Muscle of arm (tissue), 14 donors: ENCODE measurements at places on chromosomes 12 and 14.

DNA sequence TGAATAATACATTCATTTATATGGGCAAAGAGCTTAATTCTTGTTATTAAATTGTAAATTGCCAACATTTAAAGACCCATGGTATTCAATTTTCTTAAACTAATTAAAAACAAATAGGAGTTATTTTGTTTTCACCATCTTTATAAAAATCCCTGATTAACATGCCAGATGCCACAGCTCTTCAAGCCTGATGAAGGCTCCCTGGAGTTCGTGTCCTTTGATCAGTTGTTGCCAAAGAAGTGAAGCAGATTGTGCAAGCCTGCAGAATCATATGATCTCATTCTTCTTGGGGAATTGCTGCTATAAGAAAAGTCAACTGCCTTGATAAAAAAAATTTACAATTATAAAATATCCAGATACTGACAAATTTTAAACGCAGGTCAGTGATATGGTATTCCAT is 288.3 kb upstream of the PPFIA2 start:
- no peak for DNase-seq

DNA sequence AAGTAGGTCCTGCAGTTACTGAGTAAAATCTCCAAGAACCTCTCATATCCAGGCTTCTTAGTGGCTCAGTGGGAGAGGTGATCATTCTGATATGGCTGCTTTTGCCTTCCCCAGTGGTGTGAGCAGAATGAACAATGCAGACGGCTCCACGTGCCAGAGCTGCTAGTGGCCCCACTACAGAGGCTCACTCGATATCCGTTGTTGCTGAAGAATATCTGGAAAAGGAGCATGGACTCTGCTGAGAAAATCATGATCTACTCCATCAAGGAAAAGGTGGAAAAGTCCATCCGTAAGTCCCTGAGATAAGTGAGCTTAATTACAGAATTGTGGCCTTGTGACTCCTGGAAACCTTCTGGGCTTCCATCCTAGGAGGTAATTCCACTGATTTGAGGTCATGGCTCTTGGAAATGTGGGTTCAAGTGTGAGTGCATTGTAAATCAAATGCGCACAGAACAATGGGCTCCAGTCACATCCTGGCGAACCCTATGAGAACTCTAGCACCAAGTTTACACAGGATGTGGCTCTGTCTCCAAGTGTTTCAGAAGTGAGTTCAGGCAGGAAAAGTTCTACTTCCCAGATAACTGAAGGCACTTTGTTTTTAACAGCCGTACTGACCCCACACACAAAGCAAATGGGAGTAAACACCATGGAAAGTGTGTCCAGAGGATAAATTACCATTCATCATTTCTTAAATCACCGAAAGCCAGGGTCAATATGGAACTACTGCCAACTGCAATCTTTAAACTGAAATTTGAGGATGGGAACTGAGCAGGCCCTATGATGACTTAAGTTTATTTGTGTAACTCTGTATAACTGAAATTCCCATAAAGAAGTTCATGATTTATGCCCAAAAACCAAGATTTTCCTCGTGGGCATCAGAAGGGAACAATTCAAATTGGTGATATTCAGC is 51.4 kb downstream of the PLEKHG7 start:
- DNase-seq: no peak

GRCh38 chr12:76189851-76190250 is 105.4 kb upstream of the NAP1L1 start:
- DNase-seq: no peak

- DNase-seq: no peak
Observed at GRCh38 chr14:102901633-102902032, 20.8 kb upstream of the AMN start.

- DNase-seq: no peak
Observed at GRCh38 chr12:132171293-132171967, 27.2 kb downstream of the NOC4L start.

GRCh38 chr12:120006258-120006975 is 17.4 kb downstream of the BICDL1 start:
- no peak for DNase-seq

DNA sequence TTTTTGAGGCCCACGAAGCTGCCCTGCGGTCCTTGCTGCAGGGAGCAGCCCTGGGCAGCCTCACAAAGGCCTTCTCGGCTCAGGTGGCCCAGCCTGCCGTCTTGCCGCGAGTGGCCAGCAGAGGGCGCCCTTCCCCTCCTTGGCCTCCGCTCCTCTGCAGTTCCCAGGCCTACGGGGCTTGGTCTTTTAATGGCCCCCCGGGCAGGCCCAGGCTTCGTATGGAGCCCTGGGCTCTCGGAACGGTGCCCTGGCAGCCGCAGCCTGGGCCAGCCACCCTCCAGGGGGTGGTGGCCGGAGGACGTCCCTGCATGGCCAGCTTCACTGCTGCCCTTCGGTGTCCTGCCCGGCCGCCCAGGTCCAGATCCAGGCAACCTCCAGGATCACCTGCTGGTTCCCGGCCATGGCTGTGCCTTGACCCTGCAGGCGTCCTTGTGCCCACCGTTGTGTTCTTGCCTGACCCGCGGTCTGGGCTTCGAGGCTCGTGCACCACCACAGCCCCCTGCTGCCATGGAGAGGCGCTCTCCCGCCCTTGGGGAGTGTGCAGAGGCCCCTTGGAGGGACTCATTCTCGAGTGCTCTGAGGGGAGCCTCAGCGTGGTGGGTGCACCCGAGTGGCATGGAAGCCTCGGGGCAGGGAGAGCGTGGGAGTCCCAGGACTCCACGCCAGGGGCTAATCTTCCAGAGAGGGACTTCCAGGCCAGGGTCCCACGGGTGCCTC is 9.4 kb downstream of the ASPG start:
- peak; percentile 46 for DNase-seq

GRCh38 chr12:29722164-29722563 is 61.6 kb downstream of the TMTC1 start:
- DNase-seq: no peak

GRCh38 chr12:75721796-75722195 is 210.4 kb upstream of the KRR1 start:
- DNase-seq: no peak

GRCh38 chr12:103865151-103865730 is 24.2 kb upstream of the NT5DC3 start:
- DNase-seq: no peak

DNA sequence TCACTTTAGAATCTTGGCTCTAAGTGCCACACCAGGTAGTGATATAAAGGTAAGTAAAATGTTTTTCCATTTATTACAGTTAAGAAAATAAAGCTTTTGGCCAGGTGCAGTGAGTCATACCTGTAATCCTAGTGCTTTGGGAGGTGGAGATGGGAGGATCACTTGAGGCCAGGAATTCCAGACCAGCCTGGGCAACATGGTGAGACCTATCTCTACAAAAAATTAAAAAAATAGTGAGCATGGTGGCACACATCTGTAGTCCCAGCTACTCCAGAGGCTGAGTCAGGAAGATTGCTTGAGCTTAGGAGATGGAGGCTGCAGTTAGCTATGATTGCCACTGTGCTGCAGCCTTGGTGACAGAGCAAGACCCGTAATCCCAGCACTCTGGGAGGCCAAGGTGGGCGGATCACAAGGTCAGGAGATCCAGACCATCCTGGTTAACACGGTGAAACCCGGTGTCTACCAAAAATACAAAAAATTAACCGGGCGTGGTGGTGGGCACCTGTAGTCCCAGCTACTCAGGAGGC is 5.0 kb downstream of the FANCM start:
- DNase-seq: no peak

- no peak for DNase-seq
Observed at GRCh38 chr14:26104717-26105116, 493.1 kb downstream of the NOVA1 start.

- no peak for DNase-seq
Observed at GRCh38 chr14:49921401-49921800, 28.5 kb downstream of the ARF6 start.

GRCh38 chr12:76256904-76257303 is 91.3 kb downstream of the BBS10 start:
- no peak for DNase-seq

GRCh38 chr14:94059998-94060397 is 21.0 kb downstream of the DDX24 start:
- no peak for DNase-seq

DNA sequence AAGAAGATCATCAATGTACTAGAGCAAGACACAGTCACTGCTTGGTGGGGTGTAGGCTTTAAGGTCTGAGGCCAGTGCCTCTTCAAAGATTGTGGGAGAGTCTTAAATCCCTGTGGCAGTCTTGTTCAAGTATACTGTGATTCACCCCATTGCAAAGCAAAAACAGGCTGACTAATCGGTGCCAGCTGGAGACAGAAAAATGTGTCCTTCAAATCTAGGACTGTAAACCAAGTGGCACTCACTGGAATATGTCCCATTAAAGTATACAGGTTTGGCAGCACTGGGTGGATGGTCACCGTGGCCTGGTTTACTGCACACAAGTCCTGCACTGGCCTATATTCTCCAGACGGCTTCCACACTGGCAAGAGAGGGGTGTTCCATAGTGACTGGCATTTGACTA is 1315.3 kb downstream of the TMEM121 start:
- DNase-seq: no peak

GRCh38 chr14:31124197-31124596 is 83.4 kb downstream of the HECTD1 start:
- no peak for DNase-seq

- no peak for DNase-seq
Observed at GRCh38 chr12:66683073-66683472, 4.2 kb upstream of the GRIP1 start.

DNA sequence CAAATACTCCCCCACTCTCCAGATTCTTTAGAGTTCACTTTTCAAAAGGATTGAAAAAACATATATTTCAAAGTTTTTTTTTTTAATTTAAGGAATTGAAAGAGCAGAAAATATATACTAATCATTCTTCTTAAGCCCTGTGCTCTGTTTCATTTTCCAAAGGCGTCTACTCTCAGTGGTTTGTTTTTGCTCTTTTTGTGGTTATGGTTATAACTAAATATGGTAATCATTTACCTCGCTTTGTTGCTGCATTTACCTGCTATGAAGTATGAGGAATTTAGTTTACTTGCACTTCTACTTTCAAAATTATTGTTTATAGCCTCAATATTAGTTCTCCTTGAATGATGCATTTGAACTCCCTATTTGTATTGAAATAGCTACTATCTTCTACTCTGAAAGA is 55.9 kb upstream of the LRRK2 start:
- no peak for DNase-seq

DNA sequence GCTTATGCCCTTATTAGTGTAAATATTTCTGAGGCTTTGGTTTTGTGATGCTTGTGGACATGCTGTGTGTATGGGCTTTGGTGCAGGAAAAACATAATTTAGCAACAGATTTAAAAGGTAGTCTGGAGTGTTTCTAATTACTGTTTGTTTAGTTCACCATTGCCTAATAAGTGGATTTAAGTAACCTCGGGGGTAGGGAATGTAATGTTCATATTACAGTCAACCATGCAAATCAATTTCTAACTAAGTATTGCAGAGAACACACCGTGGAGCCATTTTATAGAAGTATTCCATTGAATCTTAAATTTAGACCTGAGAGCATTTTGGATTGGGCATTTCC is 53.5 kb downstream of the ANO6 start:
- no peak for DNase-seq

- DNase-seq: no peak
Observed at GRCh38 chr12:3250034-3250433, 172.9 kb downstream of the TSPAN9 start.

- DNase-seq: peak; percentile 72
Observed at GRCh38 chr12:20507056-20507455, 138.7 kb downstream of the PDE3A start.

DNA sequence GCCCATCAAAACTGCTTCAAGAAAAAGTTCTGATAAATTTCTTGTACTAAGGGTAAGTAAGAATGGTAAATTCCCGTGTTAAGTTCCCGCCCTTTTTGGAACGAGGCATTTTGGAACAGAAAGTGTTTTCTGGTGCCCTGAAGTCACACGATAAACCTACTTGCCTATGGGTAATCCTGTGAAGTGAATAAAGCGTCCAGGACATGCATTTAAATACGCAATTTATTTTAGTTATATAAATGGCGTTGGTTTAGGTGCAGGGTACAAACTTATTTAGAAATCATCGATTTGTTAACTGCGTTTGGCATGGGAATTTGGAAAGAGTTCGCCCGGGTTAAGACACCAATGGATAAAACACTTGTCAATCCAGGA is 715 bp upstream of the RAP1B start:
- DNase-seq: peak; percentile 64

DNA sequence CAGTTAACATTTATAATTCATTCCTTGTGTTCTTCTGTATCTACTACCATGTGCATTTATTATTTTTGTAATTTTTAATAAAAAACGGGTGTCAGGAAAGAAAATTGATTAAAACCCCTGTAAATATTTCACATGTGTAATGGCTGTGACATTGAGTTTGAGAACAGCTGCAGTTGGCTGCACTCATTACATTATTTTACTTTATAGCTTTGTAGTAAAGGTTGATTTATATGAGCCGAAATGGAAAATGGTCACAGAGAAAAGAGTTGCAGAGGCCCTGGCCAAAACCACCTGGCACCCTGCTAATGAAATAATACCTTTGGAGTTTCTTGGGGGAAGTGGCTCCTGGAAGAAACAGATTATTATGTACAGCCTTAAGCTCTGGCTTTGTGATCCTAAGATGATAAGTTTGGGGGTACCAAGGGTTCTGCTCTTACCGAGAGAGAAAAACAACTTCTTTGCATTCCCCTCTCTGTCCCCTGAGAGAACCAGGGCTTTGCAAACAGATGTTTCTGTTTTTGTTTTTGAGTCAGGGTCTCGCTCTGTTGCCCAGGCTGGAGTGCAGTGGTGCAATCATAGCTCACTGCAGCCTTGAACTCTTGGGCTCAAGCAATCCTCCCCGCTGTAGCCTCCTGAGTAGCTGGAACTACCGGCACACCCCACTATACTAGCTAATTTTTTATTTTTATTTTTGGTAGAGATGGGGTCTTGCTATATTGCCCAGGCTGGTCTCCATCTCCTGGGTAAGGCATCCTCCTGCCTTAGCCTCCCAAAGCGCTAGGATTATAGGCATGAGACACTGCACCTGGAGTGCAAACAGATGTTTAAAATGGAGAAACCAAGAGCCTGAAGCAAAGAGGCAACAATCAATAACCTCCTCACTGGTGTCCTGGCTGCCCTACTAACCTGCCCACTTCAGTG is 9.7 kb upstream of the DYNLL1 start:
- DNase-seq: no peak

- peak; percentile 46 for DNase-seq
Observed at GRCh38 chr12:12684375-12685106, 11.4 kb downstream of the GPR19 start.

- no peak for DNase-seq
Observed at GRCh38 chr14:47966076-47966810, 290.8 kb upstream of the MDGA2 start.

- no peak for DNase-seq
Observed at GRCh38 chr12:60980558-60980957, 1279.6 kb upstream of the USP15 start.

- no peak for DNase-seq
Observed at GRCh38 chr12:85405781-85406522, 125.9 kb downstream of the ALX1 start.

DNA sequence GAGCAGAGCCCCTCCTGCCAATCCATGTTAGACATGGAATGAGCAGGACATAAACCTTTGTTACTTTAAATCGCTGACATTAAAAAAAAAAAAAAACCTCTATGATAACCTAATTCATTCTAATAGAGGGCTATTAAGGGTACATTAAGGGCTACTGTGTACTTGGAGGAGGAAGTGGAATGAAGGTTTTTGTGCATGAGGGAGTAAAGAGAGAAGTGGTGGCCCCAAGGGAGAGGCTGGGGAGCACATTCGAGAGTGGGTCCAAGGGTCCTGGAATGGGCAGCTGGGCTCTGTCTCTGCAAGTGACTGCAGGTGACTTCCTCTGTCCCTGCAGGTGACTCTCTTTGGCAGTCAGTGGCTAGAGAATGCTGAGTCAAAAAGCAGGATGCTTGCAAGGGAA is 32.1 kb upstream of the PTGDR start:
- no peak for DNase-seq
